CMK (cell line): ENCODE measurements at places on chromosomes 7 and 10.

DNA sequence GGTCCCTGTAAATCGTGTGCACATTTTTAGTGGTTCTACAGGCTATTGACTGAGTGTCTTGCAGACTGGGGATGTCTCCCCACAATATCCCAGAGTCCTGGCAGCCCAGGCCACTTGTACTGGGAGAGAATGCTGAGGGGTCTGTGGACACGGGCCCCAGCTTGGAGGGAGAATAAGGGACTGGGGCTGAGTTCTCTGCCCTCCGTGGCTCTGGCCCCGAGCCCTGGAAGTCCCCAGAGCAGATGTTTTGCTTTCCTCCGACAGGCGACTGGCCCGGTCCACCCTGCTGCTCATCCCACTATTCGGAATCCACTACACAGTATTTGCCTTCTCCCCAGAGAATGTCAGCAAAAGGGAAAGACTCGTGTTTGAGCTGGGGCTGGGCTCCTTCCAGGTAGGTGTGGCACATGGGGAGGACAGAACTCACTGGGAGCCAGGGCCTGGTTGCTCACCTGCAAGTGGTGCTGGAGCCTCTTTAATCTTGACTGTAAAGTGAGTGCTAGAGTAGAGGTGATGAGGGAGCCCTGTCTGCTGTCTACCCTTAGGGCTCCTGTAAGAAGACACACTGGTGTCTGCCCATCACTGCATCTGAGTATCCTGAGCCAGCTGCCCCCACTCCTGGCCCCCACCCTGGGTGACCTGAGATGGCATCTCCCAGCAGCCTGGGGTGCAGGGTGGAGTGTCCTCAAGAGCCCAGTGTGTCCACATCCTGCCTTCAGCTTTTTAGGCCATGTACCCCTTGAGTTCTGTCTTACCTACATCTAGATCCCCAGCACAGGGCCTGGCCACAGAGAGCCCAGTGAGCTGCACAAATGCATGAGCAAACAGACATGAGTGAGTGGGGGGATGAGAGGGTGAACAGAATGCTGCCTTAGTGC, 51.1 kb downstream of the ADCYAP1R1 start:
- DNase-seq, result no peak

GRCh38 chr10:93178226-93178625, 104.5 kb downstream of the CYP26A1 start:
- DNase-seq, result no peak

DNA sequence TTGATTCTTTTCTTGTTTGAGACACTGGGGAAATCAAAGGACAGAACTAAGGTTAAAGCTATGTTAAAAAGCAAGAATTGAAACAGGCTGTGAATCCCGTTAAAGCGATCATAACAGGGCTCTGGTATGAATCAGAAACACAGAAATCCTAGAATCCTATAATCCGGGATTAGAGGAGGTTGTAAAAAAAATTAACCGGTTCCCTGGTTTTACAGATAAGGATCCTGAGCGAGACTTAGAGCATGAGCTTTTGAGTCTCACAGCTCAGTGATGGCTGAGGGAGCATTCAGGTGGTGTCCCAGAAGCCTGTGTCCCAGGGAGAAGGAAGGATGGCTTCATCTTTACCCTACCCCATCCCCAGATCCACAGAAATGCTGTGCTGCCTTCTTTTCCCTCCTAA, 461.3 kb downstream of the PAXIP1 start:
- no peak for DNase-seq

GRCh38 chr10:3805201-3805790, 20.3 kb upstream of the KLF6 start:
- no peak for DNase-seq

DNA sequence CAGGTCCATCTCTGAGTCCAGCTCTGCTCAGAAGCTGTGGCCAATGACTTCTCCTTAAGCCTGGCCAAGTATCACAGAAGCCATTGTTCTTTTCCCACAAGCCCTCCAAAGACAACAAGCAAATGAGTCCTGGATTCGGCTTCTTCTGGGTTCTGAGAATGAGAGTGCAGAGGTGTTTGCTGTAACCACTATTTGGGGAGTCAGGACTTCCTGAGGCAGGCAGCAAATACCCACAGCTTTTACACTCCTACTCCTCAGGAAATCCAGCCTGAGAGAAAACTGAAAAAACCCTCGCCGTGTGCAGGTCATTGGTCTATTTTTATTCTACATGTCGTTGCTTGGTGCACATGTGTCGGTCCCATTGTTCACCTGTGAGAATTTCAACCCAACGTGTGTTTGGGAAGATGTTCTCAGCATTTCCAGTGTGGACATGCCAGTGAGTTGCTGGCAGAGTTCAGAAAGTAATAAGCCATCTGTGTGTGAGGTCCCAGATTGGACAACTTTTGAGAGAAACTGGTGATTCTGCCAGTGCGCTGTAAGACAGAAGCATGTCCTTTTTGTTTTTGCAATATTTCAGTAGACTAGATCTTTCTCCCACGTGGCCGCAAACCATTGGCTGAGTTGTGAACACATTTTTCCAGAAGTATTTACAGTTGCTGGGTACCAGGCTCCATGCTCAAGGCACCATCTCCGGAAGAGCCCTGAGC, 121.6 kb upstream of the LYZL2 start:
- peak; percentile 37 for DNase-seq

DNA sequence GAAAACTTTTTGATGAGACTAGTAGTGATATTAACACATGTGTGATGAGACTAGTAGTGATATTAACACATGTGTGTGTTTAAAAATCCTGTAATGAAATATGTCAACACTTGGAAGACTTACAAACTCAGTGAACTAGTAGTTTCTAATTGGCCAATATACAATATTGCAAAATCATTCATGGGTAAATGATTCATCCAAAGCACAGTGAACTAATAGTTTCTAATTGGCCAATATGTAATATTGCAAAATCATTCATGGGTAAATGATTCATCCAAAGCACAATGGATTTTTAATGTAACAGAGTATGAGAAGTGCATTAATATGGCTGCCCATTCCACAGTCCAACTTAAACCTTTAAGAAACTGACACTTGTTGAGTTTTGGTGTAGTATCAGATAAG, 77.8 kb downstream of the ATAD1 start:
- DNase-seq, result no peak

- DNase-seq, result no peak
These were observed 28.7 kb downstream of the ADCYAP1R1 start for GRCh38 chr7:31080763-31081162.

DNA sequence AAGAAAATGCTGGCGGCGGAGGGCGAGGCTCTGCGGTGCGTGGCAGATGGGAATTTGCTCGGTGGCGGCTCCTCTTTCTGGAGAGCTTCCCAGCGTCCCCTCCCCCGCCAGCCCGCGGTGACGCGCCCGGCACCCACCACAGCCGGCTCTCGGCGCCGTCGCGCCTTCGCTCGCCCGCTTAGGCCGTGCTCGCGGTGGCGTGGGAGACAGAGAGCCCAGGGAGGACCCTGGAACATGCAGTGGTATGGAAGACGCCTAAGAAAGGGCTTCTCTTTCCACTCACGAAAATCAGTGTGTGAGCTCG, 576 bp upstream of the CSGALNACT2 start:
- no peak for DNase-seq

DNA sequence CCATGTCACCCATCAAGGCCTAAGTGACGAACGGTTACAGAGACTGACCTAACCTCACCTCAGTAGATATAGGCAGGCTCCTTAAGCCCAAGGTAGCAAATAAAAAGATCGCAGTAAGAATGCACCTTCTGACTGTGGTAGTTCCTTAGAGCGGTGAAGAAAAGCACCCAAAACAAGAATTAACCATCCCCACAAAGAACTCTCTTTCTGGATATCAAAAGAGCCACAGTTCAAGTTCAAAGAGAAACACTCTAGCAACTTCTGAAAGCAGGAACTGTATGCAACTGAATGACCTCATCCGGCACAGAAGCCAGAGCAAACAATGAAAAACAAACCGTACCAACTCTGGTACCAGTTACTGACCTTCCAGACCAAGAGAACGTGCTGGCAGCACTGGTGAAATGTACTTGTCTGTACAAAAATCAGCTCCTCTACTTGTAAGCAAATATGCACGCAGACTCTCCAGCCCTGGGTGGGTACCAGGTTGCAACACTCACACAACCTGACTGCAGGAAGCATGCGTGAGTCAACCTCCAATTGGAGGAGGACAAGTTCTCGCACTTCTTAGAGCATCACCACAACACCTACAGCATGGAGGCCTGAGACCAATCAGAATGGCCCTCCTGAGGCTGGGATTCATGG, 202.7 kb downstream of the FAM107B start:
- no peak for DNase-seq

DNA sequence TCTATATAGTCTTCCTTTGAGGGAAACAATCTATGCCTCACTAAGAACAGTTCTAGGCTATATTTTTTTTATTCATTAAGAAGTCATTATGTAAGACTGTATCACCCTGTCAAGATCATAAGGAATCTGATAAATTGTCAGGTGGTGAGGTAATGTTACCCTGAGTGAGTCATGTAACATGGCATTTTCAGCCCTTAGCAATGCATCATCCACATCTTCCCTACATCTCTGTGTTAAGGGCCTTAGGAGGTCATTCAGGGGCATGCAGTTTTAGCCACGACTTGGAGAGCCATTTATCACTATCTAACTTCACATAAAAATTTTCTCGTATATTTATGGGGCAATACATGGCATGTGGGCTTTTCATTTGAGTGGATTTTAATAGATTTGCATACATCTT, 924.5 kb upstream of the MBL2 start:
- DNase-seq, result no peak

GRCh38 chr7:144018065-144018464, 17.9 kb downstream of the OR6B1 start:
- no peak for DNase-seq
